HCEC 1CT (cell line): ENCODE measurements at places on chromosomes 3 and 15.

DNA sequence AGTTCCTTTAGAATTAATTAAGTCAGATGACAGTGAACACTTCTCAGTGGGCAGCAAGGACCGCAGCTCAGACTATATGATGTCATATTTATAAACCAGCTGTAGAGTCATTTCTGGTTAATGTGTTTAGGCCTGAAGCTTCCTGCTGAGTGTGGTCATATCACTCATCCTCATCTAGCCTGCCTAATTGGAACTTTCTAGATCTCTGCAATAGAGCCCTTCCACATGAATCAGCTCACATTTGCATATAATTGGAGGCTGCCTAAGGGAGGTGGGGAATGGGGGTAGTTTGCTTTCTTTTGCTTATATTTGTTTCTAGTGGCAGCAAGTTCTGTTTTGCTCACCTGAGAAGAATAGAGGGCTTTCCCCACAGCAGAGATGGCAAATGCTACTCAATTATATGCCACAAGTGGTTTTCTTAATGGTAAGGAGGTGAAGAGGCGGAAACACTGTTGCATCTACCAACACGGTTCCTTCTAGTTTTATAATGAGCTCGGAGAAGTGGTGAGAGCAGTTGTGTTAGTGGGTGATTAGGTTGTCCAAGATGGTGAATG, 148.1 kb downstream of the KLHL25 start:
- DNase-seq: peak; percentile 49

DNA sequence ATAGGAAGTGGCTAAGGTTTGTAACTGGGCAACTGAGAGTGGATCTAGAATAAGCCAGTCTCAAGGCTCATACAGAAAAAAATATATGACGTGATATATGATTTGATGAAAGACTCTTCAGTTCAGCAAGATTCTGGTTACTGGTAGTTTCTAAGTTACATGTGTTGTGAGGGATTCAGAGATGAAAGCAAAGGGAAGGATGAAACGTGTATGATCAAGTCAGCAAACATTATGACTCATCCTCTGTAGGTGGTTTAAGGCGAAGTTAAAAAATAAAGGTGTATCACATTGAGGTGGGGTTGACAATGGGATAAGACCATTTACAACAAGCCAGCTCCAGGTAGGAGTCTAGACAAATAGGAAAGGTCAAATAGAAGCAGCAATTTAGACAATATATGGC, 16.2 kb downstream of the TERC start:
- no peak for DNase-seq

- DNase-seq: peak; percentile 39
Observed at GRCh38 chr3:131072099-131072559, 45.5 kb downstream of the NEK11 start.

GRCh38 chr3:124266487-124266886, 274.6 kb upstream of the ROPN1 start:
- no peak for DNase-seq

- DNase-seq: no peak
Observed at GRCh38 chr3:106699122-106699521, 678.1 kb upstream of the CCDC54 start.
